ENCODE measurements at places on chromosomes 3 and 15.

DNA sequence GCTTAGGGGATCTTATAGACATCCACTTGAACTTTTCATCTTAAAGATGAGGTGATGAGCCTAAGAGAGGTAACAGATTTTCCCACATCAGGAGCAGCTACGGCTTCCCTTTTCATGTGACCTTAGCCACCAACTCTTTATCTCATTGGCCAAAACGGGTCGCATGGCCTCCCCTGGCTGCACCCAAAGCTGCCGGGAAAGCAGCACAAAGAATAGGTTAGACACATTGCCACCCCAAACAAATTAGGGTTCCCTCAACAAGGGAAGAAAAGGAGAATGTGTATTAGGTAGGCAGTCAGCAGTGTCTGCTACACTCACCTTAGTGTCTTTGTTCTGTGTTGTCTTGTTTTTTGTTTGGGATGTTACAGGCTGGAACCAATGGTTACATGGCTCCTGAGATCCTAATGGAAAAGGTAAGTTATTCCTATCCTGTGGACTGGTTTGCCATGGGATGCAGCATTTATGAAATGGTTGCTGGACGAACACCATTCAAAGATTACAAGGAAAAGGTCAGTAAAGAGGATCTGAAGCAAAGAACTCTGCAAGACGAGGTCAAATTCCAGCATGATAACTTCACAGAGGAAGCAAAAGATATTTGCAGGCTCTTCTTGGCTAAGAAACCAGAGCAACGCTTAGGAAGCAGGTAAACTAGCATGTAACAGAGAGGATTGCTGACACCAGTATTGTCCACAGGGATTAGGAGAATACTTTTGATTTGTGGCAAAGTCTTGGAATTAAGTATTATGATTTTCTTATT is 44.2 kb downstream of the GRK7 start:
- H3K27ac ChIP-seq = no peak overlapping the region
- DNase-seq = no peak
- H3K4me3 ChIP-seq = no peak overlapping the region
- no peaks in the 10 kb centered on the region for H3K27me3 ChIP-seq
- H3K4me1 ChIP-seq = no peaks in the 10 kb centered on the region

- H3K4me3 ChIP-seq = no peak overlapping the region
These were observed 9.5 kb upstream of the KNSTRN start for GRCh38 chr15:40372981-40373380.

DNA sequence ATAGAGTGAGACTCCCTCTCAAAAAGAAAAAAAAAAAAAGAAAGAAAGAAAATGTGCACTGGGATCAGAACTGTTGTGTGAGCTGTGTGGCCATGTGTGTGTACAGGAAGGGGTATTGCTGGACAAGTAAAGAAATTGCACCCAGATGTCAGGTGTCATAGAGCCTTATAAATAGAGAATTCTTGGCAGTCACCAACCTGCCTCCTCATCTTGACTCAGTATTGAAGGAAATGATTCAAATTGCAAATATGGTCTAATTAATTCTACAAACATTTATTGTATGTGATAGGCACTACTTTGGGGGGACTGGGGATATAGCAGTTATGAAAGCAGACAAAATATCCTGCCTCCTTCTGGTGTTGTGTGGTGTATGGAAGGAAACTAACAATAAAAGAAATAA is 243.8 kb upstream of the TTC14 start:
- H3K27ac ChIP-seq = no peak overlapping the region
- H3K36me3 ChIP-seq = no peaks in the 10 kb centered on the region
- DNase-seq = no peak
- no peaks in the 10 kb centered on the region for H3K4me1 ChIP-seq

GRCh38 chr3:147422196-147422595 is 13.0 kb downstream of the ZIC1 start:
- H3K27me3 ChIP-seq = peaks cover 27% of the 10 kb centered on the region
- no peaks in the 10 kb centered on the region for H3K36me3 ChIP-seq
- H3K4me3 ChIP-seq = peak overlapping the region; percentile 66
- DNase-seq = no peak

- no peaks in the 10 kb centered on the region for H3K4me1 ChIP-seq
- H3K36me3 ChIP-seq = no peaks in the 10 kb centered on the region
- H3K27me3 ChIP-seq = no peaks in the 10 kb centered on the region
- DNase-seq = peak; percentile 13
- peak overlapping the region; percentile 11 for H3K4me3 ChIP-seq
These were observed 639 bp downstream of the MKRN3 start for GRCh38 chr15:23566071-23566554.

- no peak overlapping the region for H3K27ac ChIP-seq
- H3K27me3 ChIP-seq = no peaks in the 10 kb centered on the region
- no peaks in the 10 kb centered on the region for H3K36me3 ChIP-seq
- H3K4me1 ChIP-seq = peaks cover 25% of the 10 kb centered on the region
- H3K4me3 ChIP-seq = no peak overlapping the region
These were observed 33.3 kb upstream of the XCR1 start for GRCh38 chr3:46060551-46060950.

GRCh38 chr3:124373524-124373923 is 356.7 kb upstream of the UMPS start:
- H3K27me3 ChIP-seq = no peaks in the 10 kb centered on the region
- no peaks in the 10 kb centered on the region for H3K36me3 ChIP-seq
- no peak overlapping the region for H3K4me3 ChIP-seq
- H3K27ac ChIP-seq = no peak overlapping the region
- no peak for DNase-seq

GRCh38 chr3:73635254-73635653 is 10.5 kb upstream of the PDZRN3 start:
- no peaks in the 10 kb centered on the region for H3K27me3 ChIP-seq
- no peak overlapping the region for H3K4me3 ChIP-seq
- H3K27ac ChIP-seq = no peak overlapping the region
- no peaks in the 10 kb centered on the region for H3K36me3 ChIP-seq

DNA sequence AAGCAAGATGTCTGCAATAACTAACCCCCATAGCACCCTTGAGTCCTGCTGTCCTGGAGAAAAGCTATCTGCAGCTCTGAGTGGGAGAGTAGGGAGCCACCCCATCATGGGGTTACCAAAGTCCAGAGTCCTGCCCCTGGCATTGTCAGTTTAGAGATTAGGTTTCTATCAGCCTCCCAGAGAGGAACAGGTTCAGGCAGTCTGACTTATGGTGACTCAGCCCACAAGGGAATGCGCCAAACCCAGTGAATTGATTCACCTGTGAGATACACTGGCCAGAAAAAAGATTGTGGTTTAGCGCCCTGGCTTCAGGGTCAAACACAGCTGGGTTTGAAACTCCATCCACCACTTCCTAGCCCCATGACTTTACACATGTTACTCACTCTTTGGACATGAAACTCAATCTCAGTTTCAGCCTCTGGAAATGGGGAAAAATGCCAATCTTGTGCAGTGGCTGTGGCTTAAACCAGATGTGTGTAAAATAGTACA is 263.6 kb upstream of the HES1 start:
- peak overlapping the region; percentile 27 for H3K27ac ChIP-seq
- H3K27me3 ChIP-seq = no peaks in the 10 kb centered on the region
- no peaks in the 10 kb centered on the region for H3K4me1 ChIP-seq
- H3K4me3 ChIP-seq = no peak overlapping the region

DNA sequence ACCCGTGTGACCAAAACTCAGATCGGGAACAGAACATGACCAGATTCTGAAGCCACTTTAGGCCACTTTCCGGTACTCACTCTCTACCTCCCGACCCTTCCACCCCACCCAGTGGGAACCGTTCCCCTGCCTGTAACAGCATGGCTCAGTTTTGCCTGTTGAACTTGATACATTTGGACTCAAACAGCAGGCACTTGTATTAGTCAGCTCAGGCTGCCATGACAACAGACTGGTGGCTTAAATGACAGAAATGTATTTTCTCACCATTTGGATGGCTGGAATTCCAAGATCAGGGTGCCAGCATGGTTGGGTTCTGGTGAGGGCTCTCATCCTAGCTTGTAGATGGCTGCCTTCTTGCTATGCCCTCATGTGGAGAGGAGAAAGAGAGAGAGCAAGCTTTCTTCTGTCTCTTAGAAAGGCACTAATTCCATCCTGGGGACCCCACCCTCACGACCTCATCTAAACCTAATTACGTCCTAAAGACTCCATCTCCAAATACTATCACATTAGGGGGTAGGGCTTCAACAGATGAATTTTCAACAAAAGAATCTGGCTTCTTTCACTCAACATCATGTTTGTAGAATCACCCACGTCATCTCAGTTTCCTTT is 9.3 kb upstream of the SSUH2 start:
- no peak for DNase-seq
- no peak overlapping the region for H3K27ac ChIP-seq
- no peaks in the 10 kb centered on the region for H3K27me3 ChIP-seq
- H3K36me3 ChIP-seq = no peaks in the 10 kb centered on the region
- H3K4me1 ChIP-seq = peaks cover 12% of the 10 kb centered on the region

GRCh38 chr3:124582621-124583395 is 147.4 kb upstream of the UMPS start:
- DNase-seq = no peak
- no peak overlapping the region for H3K4me3 ChIP-seq
- H3K27ac ChIP-seq = no peak overlapping the region

GRCh38 chr15:77410701-77411618 is 8.9 kb downstream of the PEAK1 start:
- H3K4me3 ChIP-seq = no peak overlapping the region
- no peak overlapping the region for H3K27ac ChIP-seq
- no peaks in the 10 kb centered on the region for H3K36me3 ChIP-seq
- no peaks in the 10 kb centered on the region for H3K27me3 ChIP-seq

- no peak for DNase-seq
- no peaks in the 10 kb centered on the region for H3K4me1 ChIP-seq
- no peaks in the 10 kb centered on the region for H3K36me3 ChIP-seq
- H3K4me3 ChIP-seq = no peak overlapping the region
- H3K27ac ChIP-seq = no peak overlapping the region
- H3K27me3 ChIP-seq = no peaks in the 10 kb centered on the region
These were observed 132.1 kb downstream of the IL1RAP start for GRCh38 chr3:190645932-190646460.

DNA sequence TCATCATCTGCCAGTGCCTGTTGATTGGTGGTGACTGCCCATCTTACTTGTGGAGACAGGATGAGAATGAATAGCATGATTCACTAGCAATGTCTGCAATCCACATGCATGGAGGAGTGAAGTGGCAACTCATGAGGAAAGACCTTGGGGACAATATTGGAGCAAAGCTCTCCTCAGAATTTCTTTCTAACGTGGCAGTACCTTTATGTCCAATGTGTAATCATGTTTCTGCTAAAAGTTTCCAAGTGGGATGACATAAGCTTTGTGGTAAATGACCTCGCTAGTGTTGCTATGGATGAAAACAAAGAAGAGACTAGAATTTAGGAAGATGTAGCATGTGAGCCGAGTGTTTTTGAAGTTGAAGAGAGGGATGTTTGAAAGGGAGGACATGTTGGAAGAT is 117.8 kb downstream of the CPNE4 start:
- no peaks in the 10 kb centered on the region for H3K4me1 ChIP-seq
- DNase-seq = no peak
- no peak overlapping the region for H3K4me3 ChIP-seq
- H3K27ac ChIP-seq = no peak overlapping the region

DNA sequence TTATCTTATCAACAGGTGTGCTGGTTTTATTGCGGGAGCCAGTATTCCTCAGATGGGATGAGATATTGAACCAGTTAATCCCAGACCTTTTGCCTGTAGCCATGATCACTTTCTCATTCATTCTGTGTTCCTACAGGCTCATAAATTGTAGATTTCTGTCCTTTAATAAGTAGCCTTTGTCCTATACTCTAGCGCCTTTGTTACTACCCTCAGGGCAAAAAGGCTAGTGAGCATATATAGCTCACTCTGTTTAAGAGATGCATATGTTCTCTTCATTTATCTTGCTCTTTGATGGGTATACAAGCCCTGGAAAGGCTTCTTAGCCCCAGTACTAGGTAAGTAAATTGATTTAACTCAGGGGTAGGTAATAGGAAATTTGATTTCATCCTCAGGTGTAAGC is 95.1 kb downstream of the OXSM start:
- H3K27me3 ChIP-seq = no peaks in the 10 kb centered on the region
- H3K36me3 ChIP-seq = no peaks in the 10 kb centered on the region
- no peak overlapping the region for H3K4me3 ChIP-seq
- no peaks in the 10 kb centered on the region for H3K4me1 ChIP-seq

- no peak overlapping the region for H3K4me3 ChIP-seq
- DNase-seq = no peak
- no peaks in the 10 kb centered on the region for H3K36me3 ChIP-seq
- no peak overlapping the region for H3K27ac ChIP-seq
- H3K27me3 ChIP-seq = no peaks in the 10 kb centered on the region
These were observed 101.6 kb downstream of the RPL22L1 start for GRCh38 chr3:170768334-170768801.

GRCh38 chr15:68224546-68225250 is 4.8 kb downstream of the CLN6 start:
- no peaks in the 10 kb centered on the region for H3K27me3 ChIP-seq
- H3K4me1 ChIP-seq = peaks cover 12% of the 10 kb centered on the region
- no peak overlapping the region for H3K27ac ChIP-seq
- no peaks in the 10 kb centered on the region for H3K36me3 ChIP-seq

DNA sequence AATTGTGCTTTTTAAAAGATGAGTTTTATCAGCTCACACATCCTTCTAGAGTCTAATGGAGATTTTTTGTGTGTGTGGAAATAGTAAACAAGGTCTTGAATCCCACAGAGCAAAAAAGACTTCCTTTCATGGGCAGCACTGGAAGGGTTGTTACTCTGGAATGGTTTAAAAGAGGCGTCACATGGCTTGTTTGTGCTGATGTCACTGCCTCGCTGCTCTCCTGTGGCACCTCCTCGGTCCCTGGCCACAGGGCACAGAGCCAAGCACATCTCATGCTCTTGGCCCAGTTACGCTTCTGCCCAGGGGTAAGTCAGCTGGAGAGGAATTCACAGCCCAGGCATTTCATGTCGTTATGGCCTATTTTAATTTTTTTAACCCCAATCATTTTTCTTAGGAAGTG is 53.2 kb downstream of the PGPEP1L start:
- H3K27ac ChIP-seq = peak overlapping the region; percentile 89
- peaks cover 50% of the 10 kb centered on the region for H3K4me1 ChIP-seq
- peak; percentile 80 for DNase-seq
- peaks cover 25% of the 10 kb centered on the region for H3K36me3 ChIP-seq
- no peaks in the 10 kb centered on the region for H3K27me3 ChIP-seq

DNA sequence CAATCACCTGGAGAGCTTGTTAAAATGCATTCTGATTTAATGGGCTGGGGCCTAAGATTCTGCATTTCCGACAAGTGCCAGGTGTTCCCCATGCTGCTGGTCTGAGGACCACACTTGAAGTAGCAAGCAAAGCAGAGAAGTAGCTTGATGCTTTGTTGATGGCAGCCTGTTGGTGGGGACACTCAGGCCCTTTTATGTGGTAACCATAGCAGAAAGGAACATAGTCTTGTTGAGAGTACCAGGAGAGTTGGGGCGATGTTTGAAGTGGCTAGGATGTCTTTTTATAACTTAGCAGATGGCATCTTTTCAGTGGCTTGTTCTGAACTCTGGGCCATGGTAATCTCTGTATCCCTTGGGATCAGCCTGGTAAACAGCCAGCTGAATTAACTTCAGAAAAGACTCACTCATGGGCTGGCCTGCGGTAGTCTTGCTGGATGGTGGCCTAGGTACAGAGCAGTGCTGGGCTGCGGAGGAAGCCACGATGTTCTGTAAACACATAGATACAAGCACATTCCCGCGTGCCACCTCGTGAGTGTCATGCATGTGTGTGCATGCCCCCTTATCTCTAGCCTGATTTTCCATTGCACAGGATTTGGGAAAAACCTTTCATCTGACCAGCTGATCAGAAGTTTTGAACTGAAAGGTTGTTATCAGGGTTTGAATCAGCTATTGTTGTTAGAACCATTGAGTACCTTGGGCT is 292.4 kb upstream of the LRRFIP2 start:
- H3K4me1 ChIP-seq = peaks cover 10% of the 10 kb centered on the region
- no peak overlapping the region for H3K4me3 ChIP-seq
- H3K36me3 ChIP-seq = no peaks in the 10 kb centered on the region
- no peak for DNase-seq
- H3K27me3 ChIP-seq = no peaks in the 10 kb centered on the region
- H3K27ac ChIP-seq = no peak overlapping the region
